ENCODE measurements at places on chromosomes 1 and 21.

GRCh38 chr1:14741082-14741481 lies 142.6 kb downstream of the KAZN start:
- DNase-seq = no peak

DNA sequence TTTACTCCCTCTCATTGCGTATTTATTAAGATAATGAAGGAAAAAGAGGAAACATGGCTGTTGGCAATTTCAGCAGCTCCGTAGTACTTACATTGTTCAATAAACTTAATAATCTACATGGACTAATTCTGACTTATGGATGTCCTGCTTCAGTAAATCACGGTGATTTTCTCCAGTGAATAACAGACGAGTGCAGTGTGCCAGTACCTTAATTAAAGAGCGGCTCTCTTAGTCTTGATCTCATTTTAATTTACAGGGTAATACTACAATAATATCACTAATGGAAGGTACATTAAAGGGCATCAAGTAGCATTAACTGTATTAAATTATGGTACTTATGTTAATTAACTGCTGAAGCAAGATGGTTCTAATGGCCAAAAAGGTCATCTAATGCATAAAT lies 187.2 kb downstream of the NTNG1 start:
- no peak for DNase-seq

DNA sequence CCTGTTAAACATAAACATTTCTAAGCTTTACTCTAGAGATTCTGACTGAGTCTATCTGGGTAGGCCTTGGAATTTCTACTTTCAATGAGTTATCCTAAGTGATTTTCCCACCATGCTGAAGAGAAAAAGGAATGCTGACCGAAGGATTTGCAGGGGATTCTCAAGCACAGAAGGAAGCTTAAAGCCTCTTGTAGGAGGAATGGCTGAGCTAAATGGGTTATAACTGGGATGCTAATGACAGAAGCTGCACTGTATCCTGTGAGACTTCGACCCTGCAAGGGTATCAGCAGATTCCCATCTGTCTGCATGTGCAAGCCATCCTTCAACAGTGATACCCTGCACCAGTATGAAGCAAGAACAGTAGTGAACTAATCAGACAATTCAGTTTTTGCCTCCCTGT lies 35.4 kb downstream of the SLC35D1 start:
- DNase-seq = no peak

GRCh38 chr1:33271666-33272505 lies 15.6 kb downstream of the ZNF362 start:
- no peak for DNase-seq

DNA sequence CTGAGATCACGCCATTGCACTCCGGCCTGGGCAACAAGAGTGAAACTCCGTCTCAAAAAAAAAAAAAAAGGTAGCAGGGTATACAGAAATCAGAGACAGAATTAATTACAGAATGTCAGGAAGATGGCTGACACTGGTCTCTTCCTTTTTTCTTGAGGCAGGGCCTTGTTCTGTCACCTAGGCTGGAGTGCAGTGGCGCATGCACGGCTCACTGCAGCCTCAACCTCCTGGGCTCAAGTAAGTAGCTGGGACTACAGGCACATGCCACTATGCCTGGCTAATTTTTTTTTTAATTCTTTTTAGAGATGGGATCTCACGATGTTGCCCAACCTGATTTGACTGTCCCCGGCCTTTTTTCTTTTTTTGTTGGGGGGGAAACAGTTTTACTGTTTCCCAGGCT lies 16.4 kb downstream of the RNU5D-1 start:
- DNase-seq = no peak

GRCh38 chr1:233281711-233282581 lies 13.6 kb downstream of the PCNX2 start:
- DNase-seq = peak; percentile 8

DNA sequence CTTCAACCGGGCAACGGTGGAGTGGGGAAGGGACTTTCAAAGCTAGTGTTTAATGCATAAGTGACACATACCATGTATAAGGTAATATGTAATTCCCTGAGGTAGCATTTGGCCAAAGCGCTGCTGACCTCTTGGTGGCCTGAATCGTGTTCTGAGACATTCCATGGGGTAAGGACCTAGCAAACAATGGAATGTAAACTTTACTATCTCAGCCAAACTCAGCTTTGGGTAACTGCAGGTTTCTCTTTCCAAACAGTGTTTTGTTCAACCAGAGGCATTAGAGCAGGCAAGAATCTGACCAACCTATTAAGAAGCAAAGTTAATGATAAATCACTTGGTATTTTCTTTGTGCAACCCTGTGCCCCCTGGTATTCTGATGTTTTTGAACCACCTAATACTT lies 22.0 kb downstream of the TGFB2 start:
- no peak for DNase-seq

DNA sequence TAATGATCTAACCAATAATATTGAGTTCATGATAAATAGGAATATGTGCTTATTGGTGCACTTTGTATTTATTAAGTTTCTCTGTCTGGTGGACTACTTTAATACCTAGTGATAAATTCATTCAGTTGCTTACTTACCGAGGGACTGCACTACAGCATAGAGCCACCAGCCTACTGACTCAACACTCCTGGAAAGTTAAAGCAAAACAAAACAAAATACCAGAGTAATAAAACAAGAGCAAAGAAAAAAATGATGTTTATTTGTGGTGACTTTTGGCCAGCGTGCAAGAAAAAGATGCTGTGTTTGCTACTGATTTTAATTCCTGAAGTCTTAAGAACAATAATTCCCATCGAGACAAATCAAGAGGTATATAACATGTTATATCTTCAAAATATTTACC lies 586.3 kb downstream of the PLA2G4A start:
- DNase-seq = no peak

- no peak for DNase-seq
Observed at GRCh38 chr1:94335950-94336349, 82.2 kb upstream of the ABCD3 start.

DNA sequence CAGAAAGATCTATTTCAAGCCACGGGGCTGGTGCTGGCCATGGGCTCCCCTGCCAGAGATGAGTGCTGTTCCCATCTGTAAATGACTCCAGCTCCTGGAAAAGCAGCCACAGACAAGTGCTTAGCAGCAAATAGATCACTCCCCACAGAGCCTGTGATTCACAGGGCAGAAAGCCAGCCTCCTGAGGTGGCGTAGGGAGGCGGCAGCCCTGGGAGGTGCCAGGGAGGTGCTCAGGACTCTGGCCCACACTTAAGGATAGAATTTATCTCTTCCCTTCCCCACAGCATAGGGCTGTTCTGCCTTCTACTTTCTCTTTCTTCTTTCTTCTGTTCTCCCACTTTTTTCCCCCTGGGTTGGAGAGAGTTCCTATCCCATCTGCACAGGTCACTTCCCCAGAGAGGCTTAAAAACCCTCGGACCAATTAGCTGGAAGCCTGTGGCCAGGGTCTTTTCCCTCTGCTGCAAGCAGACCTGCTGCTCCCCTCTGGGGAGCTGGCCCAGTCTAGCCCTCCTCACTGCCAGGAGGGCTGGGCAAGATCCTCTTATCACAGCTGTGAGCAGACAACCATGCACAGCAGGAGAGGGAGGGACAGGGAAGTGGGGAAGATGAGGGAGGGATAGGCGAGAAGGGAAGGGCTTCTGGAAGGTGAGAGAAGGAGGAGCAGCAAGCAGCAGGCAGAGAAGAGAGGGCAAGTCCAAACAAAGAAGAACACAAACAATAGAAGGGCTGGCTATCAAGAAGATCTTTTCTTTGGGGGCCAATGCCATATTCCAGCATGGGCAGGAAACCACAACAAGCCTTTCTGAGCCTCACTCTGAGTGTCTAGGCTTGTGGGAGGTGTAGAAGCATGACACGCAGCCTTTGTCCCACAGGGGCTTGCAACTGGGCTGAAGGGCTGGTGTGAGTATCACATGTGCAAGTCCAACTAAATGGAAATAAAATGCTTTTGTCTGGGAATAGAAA lies 41.0 kb downstream of the KCND3 start:
- no peak for DNase-seq

DNA sequence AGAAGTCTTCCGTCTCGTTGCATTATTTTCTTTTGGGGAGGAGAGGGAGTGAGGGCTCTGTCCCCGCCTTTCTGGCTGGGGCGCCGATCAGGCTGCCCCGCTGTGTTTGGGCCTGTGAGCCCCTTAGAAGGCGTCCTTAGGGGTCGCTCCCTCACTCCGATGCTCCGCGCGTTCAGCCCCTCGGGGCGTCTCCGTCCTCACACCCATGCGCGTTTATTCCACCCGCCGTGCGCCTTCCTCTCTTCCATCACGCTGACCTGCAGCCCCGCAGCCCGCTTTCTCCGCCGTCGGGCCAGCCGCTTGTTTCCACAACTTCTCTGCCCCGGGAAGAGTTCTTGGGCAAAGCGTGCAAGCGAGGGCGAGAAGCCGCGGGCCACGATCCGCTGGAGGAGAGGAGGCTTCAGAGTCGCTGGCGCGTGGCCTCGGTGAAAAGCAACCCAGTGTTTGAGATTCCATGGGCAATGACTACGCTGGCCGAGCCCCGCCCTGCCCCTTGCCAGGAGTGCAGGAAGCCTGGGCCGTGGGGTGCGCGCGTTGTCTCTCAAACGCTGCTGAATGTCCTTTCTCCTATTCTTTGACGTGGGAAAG lies 27.7 kb downstream of the TRIM11 start:
- DNase-seq = no peak

DNA sequence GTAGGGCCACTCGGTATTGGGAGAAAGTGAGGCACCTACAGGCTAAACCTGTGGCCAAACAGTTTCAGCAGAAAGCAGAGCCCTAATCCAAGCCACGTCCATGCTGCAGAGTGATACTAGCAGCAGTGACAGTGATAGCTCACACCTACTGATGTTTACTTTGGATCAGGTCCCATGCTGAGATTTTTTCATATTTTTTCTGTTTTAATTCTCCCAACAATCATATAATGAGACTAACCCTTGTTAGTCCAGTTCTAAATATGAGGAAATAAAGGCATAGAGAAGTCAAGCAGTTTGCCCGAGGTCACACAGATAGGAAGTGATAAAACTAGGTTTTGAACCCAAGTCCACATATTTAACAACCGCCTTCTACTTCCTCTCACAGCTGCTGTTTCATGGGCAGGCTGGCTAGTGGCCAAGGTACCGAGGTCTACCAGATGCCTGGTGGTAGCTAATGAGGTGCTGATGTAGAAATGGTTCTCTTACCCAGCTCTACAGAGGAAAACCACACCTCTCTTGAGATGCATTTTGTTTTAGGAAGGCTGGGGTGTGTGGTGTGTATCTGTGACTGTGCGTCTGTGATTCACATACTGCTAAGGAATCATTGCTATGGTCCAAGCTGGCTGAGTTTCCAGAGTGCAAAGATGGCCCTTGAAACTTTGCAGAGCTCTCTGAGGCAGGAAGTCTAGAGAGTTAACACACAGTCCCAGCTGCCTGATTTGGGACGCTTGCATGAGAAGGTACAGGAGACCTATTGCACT lies 80.3 kb upstream of the ARTN start:
- DNase-seq = no peak

- DNase-seq = no peak
Observed at GRCh38 chr1:36303650-36304360, 2.4 kb upstream of the SH3D21 start.

All from activated CD4-positive, alpha-beta T cell treated with anti-CD3 and anti-CD28 coated beads, Interleukin-2, amount 50 U/mL, for 1 hour (primary cell).